ENCODE measurements at places on chromosomes 7 and 10. TPM values are rescaled to one million over a fixed set of nuclear protein-coding genes. Genes with fewer than 3 reads are reported as not detected.

The CPA1 gene
- not detected for polyA plus RNA-seq

The DKK1 gene
- 0.45 TPM for polyA plus RNA-seq

The CPA4 gene
- not detected for polyA plus RNA-seq

The NKX2-3 gene
- polyA plus RNA-seq: not detected

The TFPI2 gene
- polyA plus RNA-seq: 18.1 TPM

The CALML5 gene
- polyA plus RNA-seq: 0.26 TPM

The OR2A1 gene
- 1.6 TPM for polyA plus RNA-seq

The ACBD7 gene
- polyA plus RNA-seq: 2.8 TPM

The CNPY1 gene
- polyA plus RNA-seq: not detected

The EBLN1 gene
- not detected for polyA plus RNA-seq

The NEUROD6 gene
- not detected for polyA plus RNA-seq

The NRCAM gene
- polyA plus RNA-seq: 2.5 TPM

The SP8 gene
- polyA plus RNA-seq: 3.4 TPM

The VWDE gene
- polyA plus RNA-seq: 24.6 TPM

The NXPH1 gene
- 0.45 TPM for polyA plus RNA-seq

The PKD2L1 gene
- not detected for polyA plus RNA-seq

The COL26A1 gene
- 20.6 TPM for polyA plus RNA-seq

The ITPRID1 gene
- 0.05 TPM for polyA plus RNA-seq

The TAS2R4 gene
- polyA plus RNA-seq: 0.77 TPM

The HOXA7 gene
- polyA plus RNA-seq: 0.24 TPM

The LIPJ gene
- polyA plus RNA-seq: not detected

The POLR2J2 gene
- 3.2 TPM for polyA plus RNA-seq

The SLC25A28 gene
- 16.4 TPM for polyA plus RNA-seq

The NODAL gene
- polyA plus RNA-seq: 12.0 TPM

The ABLIM1 gene
- polyA plus RNA-seq: 18.5 TPM

The ADAMTS14 gene
- polyA plus RNA-seq: 1.5 TPM

The FOXI2 gene
- 1.1 TPM for polyA plus RNA-seq

The AFAP1L2 gene
- 2.3 TPM for polyA plus RNA-seq

The CLDN3 gene
- 20.1 TPM for polyA plus RNA-seq

The ODAD2 gene
- polyA plus RNA-seq: 3.4 TPM

The STK17A gene
- 21.2 TPM for polyA plus RNA-seq

The ARHGEF5 gene
- 10.2 TPM for polyA plus RNA-seq

The TRPV6 gene
- 0.17 TPM for polyA plus RNA-seq

The VWC2 gene
- 0.15 TPM for polyA plus RNA-seq

The PDZD8 gene
- polyA plus RNA-seq: 8.4 TPM

The MICALL2 gene
- 6.3 TPM for polyA plus RNA-seq

The KIAA1217 gene
- polyA plus RNA-seq: 6.0 TPM

The LIPM gene
- polyA plus RNA-seq: not detected

The CHAT gene
- polyA plus RNA-seq: not detected

The A1CF gene
- polyA plus RNA-seq: 0.05 TPM

The CEP55 gene
- polyA plus RNA-seq: 13.2 TPM

The FBXO24 gene
- 0.82 TPM for polyA plus RNA-seq

The LFNG gene
- 3.2 TPM for polyA plus RNA-seq

The FAM180A gene
- polyA plus RNA-seq: not detected

The DPYSL4 gene
- polyA plus RNA-seq: 9.7 TPM

The CTAGE4 gene
- 4.9 TPM for polyA plus RNA-seq

The CDK14 gene
- 11.2 TPM for polyA plus RNA-seq

The CADPS2 gene
- polyA plus RNA-seq: 16.3 TPM

The H2AZ2 gene
- polyA plus RNA-seq: 388 TPM

The PAX4 gene
- not detected for polyA plus RNA-seq

The MAT1A gene
- 0.97 TPM for polyA plus RNA-seq

Measured in GM23338 (cell line).